ENCODE measurements at places on chromosomes 2 and 18.
A peak's percentile ranks its signal among the peaks of the same experiment; 100 is the strongest.

GRCh38 chr2:221911890-221912289, 339.8 kb upstream of the EPHA4 start:
- DNase-seq, result no peak

GRCh38 chr2:192286093-192286701, 91.5 kb upstream of the TMEFF2 start:
- no peak for DNase-seq

DNA sequence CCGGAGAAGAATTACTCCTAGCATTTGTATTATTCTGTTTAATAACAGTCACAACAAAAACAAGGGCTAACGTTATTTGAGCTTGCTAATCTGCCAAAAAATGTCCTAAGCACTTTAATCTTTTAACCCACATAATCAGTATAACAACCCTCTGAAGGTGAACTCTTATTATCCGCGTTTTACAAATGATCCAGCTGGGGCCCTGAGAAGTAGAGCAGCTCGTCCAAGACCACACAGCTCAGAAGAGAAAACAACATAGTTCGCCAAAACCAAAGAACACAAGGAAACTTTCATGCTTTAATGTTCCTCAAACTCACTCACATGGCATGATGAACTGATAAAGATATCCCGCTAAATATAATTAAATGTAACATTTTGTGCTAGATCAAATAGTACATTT, 159.7 kb upstream of the ZNF236 start:
- no peak for DNase-seq

GRCh38 chr18:59821983-59822382, 77.8 kb upstream of the PMAIP1 start:
- no peak for DNase-seq

- DNase-seq, result no peak
These were observed 6.5 kb downstream of the MFSD2B start for GRCh38 chr2:24016376-24016761.

- DNase-seq, result no peak
These were observed 964.1 kb upstream of the NXPH2 start for GRCh38 chr2:139744273-139744672.

DNA sequence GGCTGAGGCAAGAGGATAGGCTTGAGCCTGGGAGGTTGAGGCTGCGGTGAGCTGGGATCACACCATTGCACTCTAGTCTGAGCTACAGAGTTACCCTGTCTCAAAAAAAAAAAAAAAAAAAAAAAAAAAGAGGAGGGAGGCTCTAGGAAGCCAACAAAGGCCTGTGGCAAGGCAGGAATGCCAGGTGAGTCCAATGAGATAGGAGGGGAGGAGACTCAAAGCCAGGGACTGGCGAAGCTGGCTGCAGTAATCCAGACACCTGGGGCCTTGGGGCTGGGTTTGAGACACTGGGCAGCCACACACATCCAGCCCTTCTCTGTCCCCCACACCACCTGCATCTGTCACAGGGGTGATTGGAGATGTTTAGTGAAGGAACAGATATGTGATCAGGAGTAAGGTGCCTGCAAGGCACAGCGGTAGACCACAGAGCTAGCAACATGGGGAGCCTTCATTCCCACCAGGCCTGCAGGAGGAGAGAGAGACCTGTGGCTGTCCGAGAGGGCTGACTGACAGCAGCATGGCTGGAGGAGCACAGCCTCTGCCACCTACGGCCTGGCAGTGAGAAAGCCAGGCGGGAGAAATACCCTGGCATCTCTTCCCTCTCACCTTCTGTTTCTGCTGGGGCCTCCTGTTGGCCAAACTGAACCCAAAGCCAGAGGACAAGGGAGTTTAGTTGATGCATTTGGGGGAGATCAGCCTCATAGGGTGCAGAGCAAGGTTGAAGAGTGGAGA, 9.5 kb downstream of the CHPF start:
- peak; percentile 70 for DNase-seq

DNA sequence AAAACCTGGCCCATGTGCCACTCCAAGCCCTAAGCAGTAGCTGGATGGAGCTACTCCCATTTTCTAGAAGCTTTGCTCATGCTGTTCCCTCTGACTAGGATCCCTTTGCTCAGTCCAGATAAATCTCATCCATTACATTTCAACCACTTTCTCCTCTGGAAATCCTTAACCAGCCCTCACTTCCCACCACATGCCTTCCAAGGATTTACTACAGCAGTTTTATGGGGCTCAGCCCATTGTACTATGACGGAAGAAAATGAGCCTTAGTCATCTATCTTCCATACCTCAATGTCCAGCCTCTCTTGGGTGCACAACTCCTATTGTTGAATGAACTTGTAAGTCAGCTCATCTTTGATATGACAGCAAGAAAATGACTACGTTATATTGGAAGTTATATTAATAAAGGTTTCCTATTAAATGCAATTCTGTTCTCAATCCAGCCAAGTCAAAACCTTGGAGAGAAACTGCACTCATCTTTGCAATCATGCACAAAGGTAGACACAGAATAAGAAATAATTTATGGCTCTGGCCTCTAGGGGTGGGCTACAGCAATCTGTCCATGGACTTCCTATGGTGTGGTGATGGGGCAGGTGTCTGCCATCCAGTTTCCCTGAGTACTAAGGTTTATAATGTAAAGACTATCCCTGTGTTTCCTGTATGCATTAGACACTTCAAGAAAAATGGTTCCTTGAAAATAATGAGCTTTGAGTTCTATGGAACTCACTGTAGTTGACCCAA, 3.4 kb downstream of the B4GALT6 start:
- DNase-seq, result no peak

DNA sequence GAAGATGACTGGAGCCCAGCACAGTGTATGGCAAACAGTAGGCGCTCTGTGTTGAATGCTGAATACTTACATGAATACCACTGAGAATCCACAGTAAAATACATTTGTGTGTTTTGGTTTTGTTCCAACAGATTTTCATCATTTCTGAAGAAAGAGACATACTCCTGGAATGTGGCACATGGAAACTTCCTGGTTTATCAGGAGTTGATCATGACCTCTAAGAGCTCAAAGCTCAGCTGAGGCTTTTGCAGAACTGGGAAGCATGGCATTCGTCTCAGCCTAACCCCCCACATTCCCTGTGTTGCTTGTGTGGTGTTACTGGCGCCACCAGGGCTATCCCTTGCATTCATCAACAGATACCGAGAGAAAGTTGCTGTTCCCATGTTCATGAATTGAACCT, 316.9 kb upstream of the REV1 start:
- DNase-seq, result no peak

DNA sequence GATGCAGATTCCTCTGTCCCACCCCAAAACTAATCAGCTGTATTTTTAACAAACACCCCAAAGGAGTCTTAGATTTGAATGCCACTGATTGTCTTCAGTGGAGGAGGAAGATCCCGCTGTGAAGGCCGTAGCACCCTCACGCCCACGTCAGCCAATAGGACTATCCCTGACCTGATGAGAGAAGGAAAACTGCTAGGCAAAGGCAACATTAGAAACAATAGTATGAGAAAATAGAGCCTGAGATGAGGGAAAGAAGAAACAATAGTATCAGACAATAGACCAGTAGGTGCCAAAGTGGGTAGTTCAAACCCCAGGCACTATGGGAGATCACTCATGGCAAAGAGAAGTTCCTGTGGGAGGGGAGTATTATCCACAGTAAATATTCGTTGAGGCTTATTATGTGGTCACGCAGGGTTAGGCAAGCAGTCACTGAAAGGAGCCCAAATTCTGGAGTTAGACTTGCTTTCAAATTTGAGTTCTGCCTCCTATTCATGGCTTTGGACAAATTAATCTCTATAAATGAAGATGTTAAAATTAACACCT, 2.8 kb downstream of the PCBP1 start:
- DNase-seq, result no peak

DNA sequence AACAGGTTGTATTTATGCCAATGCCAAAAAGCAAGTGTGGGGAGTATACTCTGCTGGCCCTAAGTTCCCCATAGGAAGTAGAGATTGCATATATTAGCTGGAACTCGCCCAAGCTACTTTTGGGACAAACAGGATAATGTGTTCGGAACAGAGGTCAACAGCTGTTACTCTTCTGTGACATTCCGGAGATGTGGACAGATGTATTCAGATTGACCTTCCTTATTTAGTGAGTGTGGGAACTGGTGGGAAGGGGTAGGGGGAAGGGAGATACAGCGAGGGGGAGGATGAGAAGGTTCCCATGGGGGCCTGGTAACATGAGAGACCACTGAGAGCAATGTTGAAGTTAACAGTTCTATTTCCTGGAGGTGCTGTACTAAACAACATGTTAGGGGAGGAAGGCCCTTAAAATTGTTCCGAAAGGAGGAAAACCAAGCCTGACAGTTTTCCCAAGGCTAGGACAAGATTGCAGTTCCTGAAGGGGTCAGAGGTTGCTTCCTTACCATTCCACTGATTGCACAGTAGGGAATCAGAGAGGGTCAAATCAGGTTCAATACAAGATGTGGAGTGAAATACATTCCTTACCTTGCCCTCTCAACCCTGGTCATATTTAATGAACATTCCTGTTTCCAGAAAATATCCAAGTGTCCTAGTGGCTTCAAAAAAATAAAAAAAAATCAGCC, 14.3 kb upstream of the CD28 start:
- no peak for DNase-seq

- peak; percentile 59 for DNase-seq
These were observed 725.2 kb downstream of the CPS1 start for GRCh38 chr2:211281430-211282073.

DNA sequence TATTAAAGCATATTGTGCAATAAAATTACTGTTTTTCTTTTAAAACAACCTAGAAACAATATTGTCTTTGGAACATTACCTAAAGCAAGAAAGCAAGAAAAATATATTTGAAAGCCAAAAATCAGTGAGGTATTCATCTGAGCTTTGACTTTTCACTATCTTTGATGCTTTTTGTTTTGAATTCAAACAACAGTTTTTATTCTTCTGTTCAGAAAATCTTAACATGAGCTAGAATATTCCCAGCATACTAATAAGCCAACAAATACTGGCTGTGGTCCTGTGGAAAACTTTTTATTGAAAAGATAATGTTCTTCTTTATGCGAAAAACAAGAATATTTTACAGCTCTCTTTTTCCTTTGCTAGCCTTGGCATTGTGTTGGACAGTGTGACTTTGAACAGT, 19.8 kb downstream of the FAM171B start:
- DNase-seq, result no peak

GRCh38 chr18:6627645-6628044, 101.9 kb upstream of the ARHGAP28 start:
- DNase-seq, result no peak

- DNase-seq, result no peak
These were observed 38.9 kb upstream of the PNO1 start for GRCh38 chr2:68118816-68119215.

DNA sequence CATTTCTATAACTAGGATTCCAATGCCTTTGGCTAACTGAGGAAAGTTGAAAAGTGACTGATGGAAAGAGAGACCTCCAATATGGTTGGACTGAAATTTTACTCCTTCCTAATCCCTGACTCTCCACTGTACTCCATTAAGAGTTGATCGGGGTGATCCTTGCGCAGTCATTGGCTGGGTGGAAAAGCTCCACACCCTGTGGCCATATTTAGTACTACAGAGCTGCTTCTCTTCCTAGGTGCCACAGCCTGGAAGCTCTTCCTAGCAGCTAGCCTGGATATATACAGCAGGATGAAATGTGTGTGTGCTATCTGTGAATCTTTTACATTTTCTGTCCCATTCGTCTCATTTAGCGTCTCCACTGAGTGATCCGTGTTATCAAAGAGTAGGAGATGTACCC, 71.2 kb downstream of the MEP1B start:
- no peak for DNase-seq

GRCh38 chr2:111148225-111148873, 27.6 kb downstream of the BCL2L11 start:
- DNase-seq, result no peak

DNA sequence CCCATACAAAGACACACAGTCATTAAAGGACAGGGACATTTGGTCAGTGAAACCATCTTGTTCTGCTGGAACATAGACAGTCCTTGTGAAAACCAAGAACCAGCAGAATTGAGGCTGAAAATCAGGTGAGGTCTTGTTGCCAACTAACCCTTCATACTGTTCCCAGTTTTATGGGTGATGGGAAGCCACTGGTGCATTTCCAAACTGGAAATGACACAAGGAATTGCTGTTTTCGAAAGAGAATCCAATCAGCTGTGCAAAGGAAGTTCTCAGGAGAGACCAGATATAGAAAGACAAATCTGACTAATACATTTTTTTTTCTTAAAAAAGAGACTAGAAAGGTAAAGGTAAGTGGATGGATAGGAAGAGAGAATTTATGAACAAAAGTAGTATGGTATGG, 948.2 kb downstream of the TSN start:
- DNase-seq, result no peak

DNA sequence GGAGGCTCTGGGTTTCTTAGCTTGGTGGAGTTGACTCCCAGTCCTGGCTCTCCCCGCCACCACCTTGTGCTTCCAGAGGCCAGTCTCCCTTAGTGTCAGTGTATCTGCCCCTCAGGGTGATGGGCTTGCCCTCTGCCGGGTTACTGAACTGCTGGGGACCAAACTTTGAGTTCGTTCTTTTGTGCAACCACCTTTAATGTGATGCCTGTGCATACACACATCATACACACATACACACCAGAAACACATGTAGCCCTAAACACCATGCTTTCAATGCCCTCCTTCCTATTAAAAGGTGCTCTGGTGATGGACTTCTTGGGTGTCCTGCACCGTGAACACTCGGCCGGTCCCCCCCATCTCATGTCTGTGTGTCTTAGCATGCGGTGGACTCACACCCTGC, 315.1 kb upstream of the EPAS1 start:
- peak; percentile 37 for DNase-seq

GRCh38 chr2:178880257-178880656, 73.0 kb upstream of the TTN start:
- no peak for DNase-seq

DNA sequence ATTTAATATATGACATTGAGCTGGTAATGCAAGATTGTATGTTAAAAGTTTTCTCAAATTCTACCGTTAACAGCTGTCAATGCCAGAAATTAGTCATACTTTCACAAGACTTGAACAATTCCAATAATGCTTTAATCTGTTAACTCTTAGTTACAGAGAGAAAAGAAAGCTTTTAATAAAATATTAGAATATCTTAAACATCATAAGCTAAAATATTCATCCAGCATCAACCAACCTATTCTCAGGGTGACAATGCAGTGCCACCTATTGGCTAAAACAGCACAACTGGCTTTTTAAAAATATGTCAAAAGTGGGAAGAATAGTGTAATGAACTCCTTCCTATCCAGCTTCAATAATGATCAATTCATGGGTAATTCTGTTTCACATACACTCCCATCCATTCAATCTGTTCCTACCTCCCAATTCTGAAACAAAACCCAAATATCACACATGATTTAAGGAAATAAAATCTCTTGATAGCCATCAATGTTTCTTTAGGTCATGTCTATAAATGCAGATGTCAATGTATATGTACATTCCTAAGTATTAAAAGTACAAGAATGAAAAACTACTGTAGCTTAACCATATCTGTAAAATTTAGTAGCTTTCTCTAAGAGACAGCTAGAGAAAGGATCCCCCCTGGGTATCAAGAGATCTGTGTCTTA, 79.8 kb upstream of the CCDC141 start:
- no peak for DNase-seq

- DNase-seq, result peak; percentile 60
These were observed 1.2 kb downstream of the SERPINB5 start for GRCh38 chr18:63477968-63478367.

GRCh38 chr18:34783501-34783900, 73.4 kb downstream of the DTNA start:
- DNase-seq, result no peak

- peak; percentile 73 for DNase-seq
These were observed 56.3 kb downstream of the RBKS start for GRCh38 chr2:27833931-27834330.
